Stimulated activated CD8-positive, alpha-beta memory T cell treated with anti-CD3 and anti-CD28 coated beads, Interleukin-4, amount 100 ng/mL, for 1 hour (primary cell): ENCODE measurements at places on chromosomes 5 and 9.

DNA sequence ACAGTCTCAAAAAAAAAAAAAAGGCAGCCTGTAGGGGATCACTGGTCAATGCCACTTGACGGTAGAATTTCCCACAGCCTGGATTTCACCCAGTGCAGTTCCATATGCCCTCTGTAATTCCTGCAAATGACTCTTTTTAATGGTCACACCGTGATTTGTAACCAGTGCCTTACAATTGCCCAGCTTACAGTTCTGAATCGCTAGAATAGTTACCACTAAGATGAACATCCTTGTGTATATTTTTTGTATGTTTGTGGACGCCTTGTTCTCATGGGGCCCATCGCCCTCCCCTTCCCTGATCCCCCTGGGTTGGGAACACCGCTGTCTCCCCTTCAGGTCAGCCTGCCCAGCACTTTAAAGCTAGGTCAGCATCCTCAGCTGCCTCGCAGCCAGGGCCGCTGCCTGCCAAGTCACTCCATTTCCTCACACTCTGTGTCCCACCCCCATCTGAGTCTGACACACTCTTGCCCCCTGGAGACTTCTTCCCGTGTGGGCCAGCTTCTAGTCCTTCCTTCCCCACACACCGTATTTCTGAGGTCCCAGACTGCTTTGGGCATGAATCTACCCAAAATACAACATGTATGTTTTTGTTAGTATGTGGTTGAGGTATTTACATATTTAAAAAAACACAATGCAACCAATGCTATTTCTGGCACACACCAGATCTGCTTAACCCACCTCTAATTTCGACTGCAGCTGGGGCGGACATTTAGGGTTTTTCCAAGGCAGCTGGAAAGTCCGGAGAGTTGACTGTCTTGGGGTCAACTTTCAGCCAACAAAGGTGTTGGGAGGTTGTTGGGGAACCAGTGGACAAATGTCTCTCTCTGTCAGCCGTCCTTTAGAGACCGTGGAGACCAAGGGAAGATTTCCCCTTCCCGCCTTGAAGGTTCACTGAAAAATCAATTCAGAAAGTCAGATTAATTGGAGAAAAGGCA lies 120.5 kb upstream of the NEK6 start:
- no peak for DNase-seq

DNA sequence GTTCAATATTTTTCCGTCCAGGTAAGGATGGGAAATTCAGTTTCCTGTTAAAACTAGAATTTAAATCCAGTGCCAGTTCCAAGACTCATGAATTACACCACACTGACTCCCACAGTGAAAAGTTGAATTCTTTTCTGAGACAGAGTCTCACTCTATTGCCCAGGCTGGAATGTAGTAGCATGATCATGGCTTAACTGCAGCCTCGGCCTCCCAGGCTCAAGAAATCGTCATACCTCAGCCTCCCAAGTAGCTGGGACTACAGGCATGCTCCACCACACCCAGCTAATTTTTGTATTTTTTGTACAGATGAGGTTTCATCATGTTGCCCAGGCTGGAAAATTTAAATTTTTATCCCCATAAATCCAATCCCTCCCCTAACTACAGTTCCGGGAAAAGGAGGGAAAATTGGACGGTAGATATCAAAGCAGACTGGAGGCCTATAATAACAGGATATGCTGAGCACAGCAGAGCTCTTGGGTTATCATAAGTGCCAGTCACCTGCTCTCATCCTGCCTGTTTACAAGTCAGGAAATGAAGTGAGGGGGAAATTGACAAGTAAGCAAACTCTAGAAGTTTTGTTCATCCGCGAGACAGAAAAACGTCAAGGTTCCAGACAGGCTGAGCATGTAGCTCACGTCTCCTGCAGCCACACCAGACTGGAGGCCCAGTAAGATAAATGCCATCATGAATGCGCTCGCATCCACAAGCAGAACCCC lies 105.7 kb downstream of the UGCG start:
- DNase-seq: no peak

- no peak for DNase-seq
Observed at GRCh38 chr9:100104314-100104713, 5.3 kb downstream of the INVS start.

- no peak for DNase-seq
Observed at GRCh38 chr5:136679233-136679632, 313.9 kb upstream of the TRPC7 start.

DNA sequence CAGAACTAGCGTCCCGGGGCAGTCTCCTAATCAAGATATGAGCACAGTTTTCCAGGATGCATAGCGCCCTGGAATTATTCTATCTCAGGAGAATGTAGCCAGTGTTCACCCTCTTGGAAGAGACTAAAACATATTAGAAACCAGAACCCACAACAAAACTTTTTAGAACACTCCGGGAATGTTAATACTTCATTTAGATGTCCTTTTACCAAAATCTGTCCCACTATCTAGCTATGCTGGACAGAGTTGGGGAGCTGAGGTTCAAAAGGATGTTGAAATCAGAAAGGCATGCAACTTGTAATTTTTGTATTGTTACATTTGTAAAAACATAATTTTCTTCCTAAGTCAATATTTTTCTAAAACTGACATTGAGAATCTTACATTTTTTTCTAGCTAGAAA lies 386.5 kb upstream of the RFX3 start:
- DNase-seq: no peak

DNA sequence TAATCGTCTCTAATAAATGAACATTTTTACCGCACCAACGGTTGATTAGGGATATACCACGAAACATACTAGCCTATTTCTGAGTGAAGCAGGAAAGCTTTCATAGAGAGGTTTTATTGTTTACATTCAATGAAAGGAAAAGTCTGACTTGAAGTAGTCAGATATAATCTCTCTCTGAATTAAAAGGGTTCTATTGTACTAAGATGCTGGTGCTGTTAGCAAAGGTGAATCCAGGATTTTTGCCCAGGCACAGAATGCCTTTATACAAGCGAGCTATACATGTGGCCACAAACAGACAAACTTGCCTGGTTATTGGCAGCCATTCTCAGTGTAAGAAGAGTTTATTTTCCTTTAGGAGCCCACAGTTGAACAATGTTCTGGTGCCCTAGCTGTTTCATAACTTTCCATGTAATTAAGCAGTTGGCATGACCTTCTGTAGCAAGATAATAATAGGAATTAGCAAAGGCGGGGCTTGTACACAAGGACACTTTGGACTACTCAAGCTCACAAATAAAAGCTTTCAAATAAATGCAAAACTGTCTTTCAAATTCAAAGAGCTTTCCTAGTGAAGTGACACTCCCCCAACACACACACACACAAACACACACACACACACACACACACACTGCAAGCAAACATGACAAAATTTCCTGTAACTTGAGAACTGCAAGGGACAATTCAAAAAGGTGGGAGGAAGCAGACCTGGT lies 198.7 kb upstream of the MAP3K1 start:
- DNase-seq: no peak

DNA sequence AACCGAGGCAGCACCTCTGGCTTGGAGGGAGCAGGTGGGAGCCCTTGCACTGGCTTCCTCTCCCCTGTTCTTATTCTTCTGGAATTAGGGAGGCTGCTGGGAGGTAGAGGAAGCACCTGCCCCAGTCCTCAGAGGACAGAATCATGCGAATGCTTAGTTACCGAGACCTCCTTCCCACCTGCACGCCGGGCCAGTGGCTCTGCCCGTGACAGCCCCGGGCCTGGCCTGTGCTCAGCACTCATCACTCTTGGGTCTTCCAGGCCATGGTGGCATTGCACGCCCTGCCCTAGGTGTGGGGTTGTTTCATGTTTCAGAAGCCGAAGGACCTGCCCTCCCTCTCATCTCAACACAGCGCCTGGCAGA lies 45.3 kb upstream of the NKD2 start:
- DNase-seq: no peak

DNA sequence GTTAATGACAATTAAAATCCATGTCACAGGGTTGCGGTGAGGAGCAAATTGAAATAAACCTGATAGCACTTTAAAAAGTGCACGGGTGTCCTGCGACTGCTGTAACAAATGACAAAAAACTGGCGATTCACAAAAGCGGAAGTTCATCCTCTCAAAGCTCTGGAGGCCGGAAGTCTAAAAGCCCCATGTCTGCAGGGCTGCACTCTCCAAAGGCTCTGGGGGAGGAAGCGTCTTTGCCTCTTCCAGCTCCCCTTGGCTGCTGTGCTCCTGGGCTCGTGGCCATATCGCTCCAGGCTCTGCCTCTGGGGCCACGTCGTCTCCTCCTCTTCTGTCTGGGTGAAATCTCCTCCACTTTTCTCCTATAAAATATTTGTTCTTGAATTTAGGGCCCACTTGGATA lies 273.9 kb upstream of the IRX2 start:
- no peak for DNase-seq

DNA sequence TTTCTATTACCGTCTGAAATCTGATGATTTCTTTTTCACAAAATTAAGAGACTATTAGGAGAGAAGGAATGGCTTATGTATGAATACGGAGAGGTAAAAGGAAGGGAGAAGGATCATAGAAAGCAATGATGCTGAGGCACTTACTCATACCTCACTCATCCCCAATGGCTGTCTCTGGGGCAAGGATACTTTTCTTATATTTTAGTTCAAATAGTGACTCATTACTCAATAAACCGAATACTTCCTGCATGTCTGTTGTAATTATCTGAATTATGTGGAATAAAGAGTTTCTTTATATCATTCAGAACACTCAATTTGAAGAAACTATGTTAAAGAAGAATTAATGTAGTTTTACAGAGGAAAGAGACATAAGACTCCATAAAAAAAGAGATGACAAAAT lies 284.5 kb upstream of the NUDT12 start:
- DNase-seq: no peak

DNA sequence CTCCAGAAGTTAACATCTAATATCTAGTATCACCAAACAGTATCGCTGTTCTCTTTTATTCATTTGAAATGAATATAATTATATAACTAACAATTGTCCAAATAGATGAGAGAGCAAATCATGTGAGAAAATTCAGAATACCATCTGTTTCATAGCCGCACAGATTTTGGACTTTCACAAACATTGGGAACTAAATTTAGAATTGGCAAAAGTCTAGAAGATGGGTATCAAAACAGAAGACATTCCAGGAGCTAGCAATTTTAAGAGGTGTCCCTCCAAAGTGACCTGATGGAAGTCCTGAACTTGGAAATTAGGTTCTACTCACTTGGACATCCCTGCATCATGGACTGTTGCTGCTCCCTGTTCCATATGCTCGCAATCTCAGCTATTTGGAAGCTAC lies 57.0 kb upstream of the FSD1L start:
- DNase-seq: no peak
